ENCODE measurements at places on chromosomes 4 and X. TPM values are rescaled to one million over a fixed set of nuclear protein-coding genes. Genes with fewer than 3 reads are reported as not detected.
A peak's percentile ranks its signal among the peaks of the same experiment; 100 is the strongest.

CYLC1 gene
- not detected for total RNA-seq

DNA sequence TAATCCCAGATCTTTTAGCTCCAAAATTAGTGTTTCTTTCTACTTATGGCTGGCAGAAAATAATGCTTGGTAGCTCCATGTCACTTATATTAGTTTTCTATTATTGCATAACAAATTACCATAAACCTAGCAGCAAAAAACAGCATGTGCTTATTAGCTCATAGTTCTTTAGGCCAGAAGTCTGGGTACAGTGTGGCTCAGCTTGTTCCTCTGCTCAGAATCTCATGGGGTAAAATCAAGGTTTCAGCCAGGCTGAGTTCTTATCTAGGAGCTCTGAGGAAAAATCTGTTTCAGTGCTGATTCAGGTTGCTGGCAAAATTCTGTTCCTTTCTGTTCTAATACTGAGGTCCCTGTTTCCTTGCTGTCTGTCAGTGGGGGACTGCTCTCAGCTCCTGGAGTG is 101.1 kb downstream of the CT47B1 start:
- no peak for DNase-seq

SNCA gene
- total RNA-seq = 2.0 TPM

GALNTL6 gene
- total RNA-seq = not detected

DNA sequence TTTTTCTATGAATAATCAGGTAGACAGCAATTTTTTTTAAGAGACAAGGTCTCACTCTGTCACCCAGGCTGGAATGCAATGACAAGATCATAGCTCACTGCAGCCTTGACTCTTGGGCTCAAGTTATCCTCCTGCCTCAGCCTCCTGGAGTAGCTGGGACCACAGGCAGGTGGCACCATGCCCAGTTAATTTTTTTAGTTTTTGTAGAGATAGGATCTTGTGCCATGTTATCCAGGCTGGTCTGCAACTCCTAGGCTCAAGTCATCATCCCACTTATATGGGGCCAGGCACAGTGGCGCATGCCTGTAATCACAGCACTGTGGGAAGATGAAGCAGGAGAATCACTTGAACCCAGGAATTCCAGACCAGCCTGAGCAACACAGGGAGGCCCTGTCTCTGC is 26.8 kb downstream of the AFAP1 start:
- no peak for DNase-seq

GRCh38 chr4:30901461-30902451 is 181.6 kb downstream of the PCDH7 start:
- DNase-seq = no peak

DNA sequence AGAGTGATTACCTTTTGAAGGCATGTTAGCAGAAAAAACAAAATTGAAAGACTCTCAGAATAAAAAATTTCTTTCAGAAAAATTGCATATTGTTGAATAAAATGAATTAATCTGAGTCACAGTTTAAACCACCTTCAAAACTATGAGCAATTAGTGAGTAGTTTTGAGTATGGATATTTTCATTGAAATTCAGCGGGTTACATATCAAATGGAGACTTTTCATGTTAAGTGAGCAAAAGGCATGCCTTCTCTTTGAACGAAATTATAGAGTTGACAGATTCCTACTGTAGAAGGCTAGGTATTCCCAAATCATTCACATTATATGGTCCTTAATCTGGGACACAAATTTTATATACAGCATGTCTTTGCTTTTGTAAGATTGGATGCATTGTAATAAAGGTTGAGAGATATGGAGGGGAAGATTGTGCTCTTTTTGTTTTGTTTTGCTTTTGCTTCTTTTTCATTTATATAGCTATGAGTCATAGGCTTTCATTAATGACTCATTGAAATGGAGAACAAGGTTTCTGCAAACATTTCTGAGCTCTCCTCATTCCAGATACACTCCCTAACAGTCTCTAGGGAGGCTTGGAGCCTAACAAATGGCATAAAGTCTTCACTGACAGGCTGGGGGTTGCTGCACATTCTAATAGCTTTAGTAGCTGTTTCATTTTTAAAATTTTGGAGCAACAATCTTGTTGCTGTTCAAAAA is 21.6 kb downstream of the PCDH18 start:
- no peak for DNase-seq

DNA sequence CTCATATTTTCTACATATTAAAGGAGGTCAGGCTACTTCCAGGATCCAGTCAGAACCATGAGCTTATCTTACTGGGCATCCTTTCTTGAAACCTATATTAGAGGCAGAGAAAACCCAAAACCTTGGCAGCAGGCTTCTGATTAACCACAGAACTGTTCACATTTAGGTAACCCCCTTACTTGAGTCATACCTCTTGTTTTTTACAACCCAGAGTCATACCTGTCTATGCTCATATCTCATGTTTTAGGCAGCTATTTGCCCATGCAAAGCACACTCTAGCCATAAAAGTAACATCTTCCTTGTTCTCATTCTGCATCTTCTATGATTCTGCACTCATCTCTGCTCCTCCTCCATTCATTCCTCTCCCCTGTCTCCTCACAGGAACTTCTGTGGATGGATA is 138.0 kb upstream of the SMIM31 start:
- no peak for DNase-seq

GLRB gene
- total RNA-seq = not detected

DTHD1 gene
- total RNA-seq = 3.1 TPM

SFRP2 gene
- not detected for total RNA-seq

GRCh38 chr4:8370835-8371595 is 69.5 kb downstream of the ACOX3 start:
- DNase-seq = no peak

MAGEC2 gene
- total RNA-seq = not detected

TLL1 gene
- not detected for total RNA-seq

DNA sequence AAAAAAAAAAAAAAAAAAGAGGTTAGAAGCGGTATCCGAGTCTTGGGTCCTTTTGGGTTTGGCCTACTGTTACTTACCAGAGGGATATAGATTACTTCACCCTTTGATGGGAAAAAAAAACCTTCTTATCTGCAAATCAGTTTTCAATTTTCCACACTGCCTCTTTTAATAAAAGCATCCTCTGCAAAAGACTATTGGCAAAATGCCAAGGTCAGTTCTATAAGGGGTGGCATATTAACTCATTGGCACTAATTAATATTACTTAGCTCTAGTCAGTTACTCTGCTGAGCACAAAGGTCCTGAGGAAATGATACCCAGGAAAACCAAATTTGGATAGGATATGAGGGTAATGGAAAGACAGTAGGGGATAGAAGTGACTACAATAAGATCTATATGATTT is 44.3 kb upstream of the MTMR8 start:
- no peak for DNase-seq

DNA sequence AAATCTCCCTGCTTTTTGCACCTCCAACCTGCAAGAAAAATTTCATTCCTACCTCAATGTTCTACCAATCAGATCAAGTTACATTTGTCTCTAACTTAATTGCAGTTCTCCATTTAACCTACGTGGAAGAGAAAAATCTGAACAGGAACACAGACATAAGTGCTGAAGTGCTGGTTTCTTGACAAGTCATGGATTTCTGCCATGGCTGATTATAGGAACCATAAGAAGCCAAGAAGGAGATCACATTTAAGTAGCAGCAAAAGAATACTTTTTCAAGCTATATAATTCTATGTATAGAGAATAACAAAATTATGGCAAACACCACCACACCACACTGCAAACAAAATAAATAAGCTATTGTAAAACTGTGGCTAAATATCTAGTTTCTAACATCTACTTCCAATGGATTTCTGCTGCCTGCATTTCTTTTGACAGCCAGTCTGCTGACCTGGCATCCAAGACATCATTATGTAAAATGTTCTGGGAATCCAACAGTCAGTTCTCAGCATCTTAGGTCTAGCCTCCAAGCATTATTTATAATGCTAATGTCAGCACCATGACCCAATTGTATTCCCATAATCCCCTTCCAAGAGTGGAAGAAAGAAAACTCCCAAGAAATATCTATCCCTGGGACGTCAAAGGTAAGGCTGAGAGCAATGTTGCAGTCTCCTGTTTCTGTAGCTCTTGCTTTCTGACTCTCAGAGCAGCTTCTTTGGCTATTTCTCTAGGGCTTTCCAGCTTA is 50.8 kb upstream of the GAB1 start:
- no peak for DNase-seq

GRCh38 chr4:101332424-101332823 is 14.9 kb downstream of the PPP3CA start:
- DNase-seq = no peak

GRCh38 chr4:4594285-4594920 is 52.6 kb upstream of the STX18 start:
- DNase-seq = no peak

DNA sequence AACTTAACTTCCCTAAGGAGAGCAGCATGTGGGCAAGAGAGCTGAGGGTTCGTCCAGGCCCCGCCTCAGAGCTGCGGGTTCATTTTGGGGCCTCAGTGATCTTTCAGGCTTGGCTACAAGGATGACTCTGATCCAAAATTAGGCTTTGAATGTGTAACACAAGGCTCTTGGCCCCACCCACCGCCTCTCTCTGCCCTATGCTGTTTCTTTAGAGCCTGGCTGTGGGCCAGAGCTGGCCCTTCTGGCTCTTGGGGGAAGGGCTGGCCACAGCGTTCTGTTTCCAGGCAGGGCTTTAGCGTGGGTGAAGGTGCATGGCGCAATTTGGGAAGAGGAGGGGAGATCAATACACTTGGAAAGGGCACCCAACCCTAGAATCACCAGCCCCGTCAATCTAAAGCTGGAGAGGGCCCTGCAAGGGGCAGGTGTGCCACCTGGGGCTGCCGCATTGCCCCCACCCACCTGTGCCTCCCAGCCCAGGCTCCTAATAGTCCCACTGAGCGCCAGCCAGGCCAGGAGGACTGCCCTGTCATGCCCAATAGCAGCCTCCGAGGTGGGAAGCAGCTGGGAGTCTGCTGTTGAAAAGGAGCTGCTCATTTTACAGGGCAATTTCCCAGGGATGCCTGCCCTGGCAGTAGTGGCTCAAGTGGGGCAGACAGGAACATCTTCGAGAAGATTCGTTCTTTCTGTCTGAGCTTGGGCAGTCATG is 84.5 kb upstream of the MAML3 start:
- DNase-seq = no peak

DNA sequence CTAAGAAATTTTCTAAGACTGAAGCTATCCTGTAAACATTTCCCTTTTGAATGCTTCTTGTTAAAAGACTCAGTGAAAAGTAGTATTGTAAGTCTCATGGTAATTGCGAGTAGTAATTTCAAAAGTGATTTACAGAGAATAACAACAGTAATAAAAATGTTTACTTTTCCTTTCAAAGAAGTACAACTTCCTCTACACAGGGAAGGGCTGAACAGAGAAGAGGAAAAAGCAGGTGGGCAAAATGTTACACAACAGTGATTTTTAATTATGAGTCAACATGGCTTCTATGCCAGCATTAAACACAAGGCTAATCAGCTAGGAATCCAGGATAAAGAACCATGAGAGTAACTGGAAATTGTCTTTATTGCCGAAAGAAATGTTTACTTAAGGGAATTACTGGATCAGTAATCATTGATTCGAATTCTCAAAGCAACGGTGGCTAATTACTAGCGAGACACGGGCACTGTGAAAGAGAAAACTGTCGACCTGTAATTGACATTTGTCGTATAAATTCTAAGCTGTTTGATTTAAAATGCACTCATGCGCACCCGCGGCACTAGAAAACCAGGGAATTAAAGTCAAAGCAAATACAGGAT is 15.4 kb downstream of the UTP3 start:
- DNase-seq = no peak

GRCh38 chr4:148007314-148007760 is 275.4 kb downstream of the ARHGAP10 start:
- DNase-seq = no peak

DNA sequence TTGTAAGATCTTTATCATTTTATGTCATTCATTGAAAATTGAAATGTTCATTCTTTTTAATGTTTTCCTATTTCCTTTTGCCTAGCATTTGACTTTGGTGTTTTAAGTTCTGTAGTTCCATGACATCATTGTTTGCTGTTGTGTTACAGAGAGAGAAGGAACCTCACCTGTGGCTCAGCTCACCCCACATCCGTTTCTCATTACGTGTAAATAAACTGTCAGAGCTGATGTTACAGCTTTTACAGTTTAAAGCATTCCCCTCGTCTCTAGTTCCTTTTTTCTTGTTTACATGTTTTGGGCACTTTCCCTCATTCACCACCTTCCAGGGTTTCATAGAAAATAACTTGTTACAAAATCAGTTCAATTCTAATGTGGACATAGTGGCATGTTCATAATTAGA is 137.2 kb downstream of the FNIP2 start:
- peak; percentile 25 for DNase-seq

EVC gene
- total RNA-seq = 3.1 TPM

Measured in activated CD4-positive, alpha-beta memory T cell treated with anti-CD3 and anti-CD28 coated beads for 36 hours (primary cell).